ENCODE measurements at places on chromosomes 16 and 17. TPM values are rescaled to one million over a fixed set of nuclear protein-coding genes. Genes with fewer than 3 reads are reported as not detected.

The CBX8 gene
- 5.0 TPM for total RNA-seq

The ARHGAP44 gene
- 1.1 TPM for total RNA-seq

The CENPT gene
- total RNA-seq = 22.6 TPM

The ATP2A1 gene
- 0.65 TPM for total RNA-seq

The NAGLU gene
- 55.0 TPM for total RNA-seq

The TBKBP1 gene
- total RNA-seq = 12.9 TPM

The BOLA2B gene
- 267 TPM for total RNA-seq

The STUB1 gene
- total RNA-seq = 150 TPM

The ZSCAN10 gene
- total RNA-seq = not detected
